Glomerular endothelial cell (primary cell): ENCODE measurements at places on chromosomes 2 and 18. TPM values are rescaled to one million over a fixed set of nuclear protein-coding genes. Genes with fewer than 3 reads are reported as not detected.

Gene COLEC11
- total RNA-seq = 0.29 TPM in 1 of 2 replicates, not detected in the other

Gene CYTIP
- total RNA-seq = 0.82 and 3.6 TPM in 2 replicates

Gene HOXD13
- total RNA-seq = not detected in 2 replicates

Gene TPO
- total RNA-seq = not detected in 2 replicates

Gene ALPI
- total RNA-seq = not detected in 2 replicates

Gene CSRNP3
- total RNA-seq = 0.44 and 0.47 TPM in 2 replicates

Gene REG3A
- not detected in 2 replicates for total RNA-seq

Gene AGXT
- not detected in 2 replicates for total RNA-seq

Gene MSTN
- not detected in 2 replicates for total RNA-seq

Gene CENPA
- total RNA-seq = 3.6 and 4.6 TPM in 2 replicates

Gene HOXD8
- total RNA-seq = 14.2 and 18.9 TPM in 2 replicates

Gene GPR39
- total RNA-seq = 0.29 and 1.2 TPM in 2 replicates

Gene GCG
- not detected in 2 replicates for total RNA-seq

Gene ASB18
- not detected in 2 replicates for total RNA-seq

Gene INO80D
- 12.8 and 14.2 TPM in 2 replicates for total RNA-seq

Gene TNP1
- total RNA-seq = not detected in 2 replicates

Gene SH3RF3
- total RNA-seq = 32.5 and 35.8 TPM in 2 replicates

Gene NAT8
- total RNA-seq = not detected in 2 replicates

Gene LCT
- under 0.01 TPM in 1 of 2 replicates, not detected in the other for total RNA-seq

Gene LINC00305
- total RNA-seq = 2.6 TPM in 1 of 2 replicates, not detected in the other

Gene IL1RN
- not detected in 2 replicates for total RNA-seq

Gene ZC3H15
- total RNA-seq = 44.4 and 48.3 TPM in 2 replicates

Gene HOXD12
- not detected in 2 replicates for total RNA-seq
